ENCODE measurements at places on chromosomes 7 and 10. TPM values are rescaled to one million over a fixed set of nuclear protein-coding genes. Genes with fewer than 3 reads are reported as not detected.

DNA sequence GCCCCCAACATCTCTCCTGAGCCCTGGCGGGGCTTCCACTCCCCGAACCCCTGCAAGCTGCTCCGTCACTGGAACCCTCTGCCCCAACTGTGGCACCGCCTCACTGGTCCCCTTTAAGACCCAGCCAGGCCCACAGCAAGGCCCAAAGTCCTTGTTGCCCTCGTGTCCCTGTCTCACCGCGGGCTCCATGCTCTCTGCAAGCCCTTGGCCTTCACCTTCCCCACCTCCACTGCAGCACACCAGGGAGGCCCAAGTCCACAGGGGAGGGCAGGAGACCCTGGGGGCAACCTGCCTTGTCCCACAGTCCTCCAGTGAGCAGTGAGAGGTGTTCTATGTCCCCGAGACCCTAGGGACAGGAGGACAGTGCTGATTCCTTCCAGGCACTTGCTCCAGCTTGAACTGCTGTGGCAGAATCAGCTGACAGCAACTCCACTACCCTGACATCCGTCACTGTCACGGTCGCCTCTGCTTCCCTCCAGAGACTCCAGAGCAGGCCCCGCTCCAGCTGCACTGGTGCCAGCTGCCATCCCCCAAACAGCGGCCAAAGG is 105.3 kb downstream of the CYTH3 start:
- no peaks in the 10 kb centered on the region for H3K4me1 ChIP-seq
- no peaks in the 10 kb centered on the region for H3K27me3 ChIP-seq
- DNase-seq, result no peak
- H3K27ac ChIP-seq, result peak overlapping the region; percentile 78
- no peak overlapping the region for H3K4me3 ChIP-seq

The TLX1 gene
- not detected for total RNA-seq

The ANXA8L1 gene
- not detected for total RNA-seq

GRCh38 chr10:106772957-106773356 is 391.5 kb downstream of the SORCS1 start:
- H3K4me1 ChIP-seq, result no peaks in the 10 kb centered on the region
- H3K36me3 ChIP-seq, result peaks cover 15% of the 10 kb centered on the region
- H3K27ac ChIP-seq, result no peak overlapping the region
- H3K27me3 ChIP-seq, result no peaks in the 10 kb centered on the region
- DNase-seq, result no peak
- no peak overlapping the region for H3K4me3 ChIP-seq

The UNC5B gene
- 14.5 TPM for total RNA-seq

DNA sequence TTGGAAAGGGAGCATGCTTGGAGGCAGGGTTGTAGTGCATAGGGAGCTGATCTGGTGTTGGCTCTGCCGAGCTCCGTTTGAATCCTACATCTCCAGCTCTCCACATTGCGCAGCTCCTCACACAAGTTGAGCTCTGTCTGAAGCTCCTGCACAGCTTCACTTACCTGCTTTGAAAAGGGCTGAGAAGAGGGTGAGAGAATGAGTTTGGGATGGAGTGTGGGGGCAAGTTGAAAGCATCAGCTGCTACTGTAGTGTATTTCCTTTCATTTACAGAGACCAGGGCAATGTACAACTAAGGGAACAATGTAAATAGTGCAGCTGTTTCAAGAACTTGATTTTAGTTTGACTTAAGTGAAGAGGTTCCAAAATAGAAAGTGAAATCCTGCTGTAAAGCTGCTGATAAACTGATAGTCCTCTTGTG is 88.5 kb downstream of the VTI1A start:
- no peaks in the 10 kb centered on the region for H3K4me1 ChIP-seq
- no peak overlapping the region for H3K27ac ChIP-seq
- DNase-seq, result no peak
- H3K36me3 ChIP-seq, result peaks cover 22% of the 10 kb centered on the region
- no peak overlapping the region for H3K4me3 ChIP-seq

GRCh38 chr7:135430626-135431025 is 79.3 kb downstream of the CNOT4 start:
- no peaks in the 10 kb centered on the region for H3K27me3 ChIP-seq
- no peak overlapping the region for H3K4me3 ChIP-seq
- H3K27ac ChIP-seq, result no peak overlapping the region
- no peaks in the 10 kb centered on the region for H3K4me1 ChIP-seq

- H3K27ac ChIP-seq, result no peak overlapping the region
- H3K36me3 ChIP-seq, result peaks cover 12% of the 10 kb centered on the region
- no peak for DNase-seq
- peaks cover 26% of the 10 kb centered on the region for H3K4me1 ChIP-seq
- H3K4me3 ChIP-seq, result no peak overlapping the region
- no peaks in the 10 kb centered on the region for H3K27me3 ChIP-seq
Measured at GRCh38 chr7:2570021-2570420, 11.2 kb downstream of the IQCE start.

DNA sequence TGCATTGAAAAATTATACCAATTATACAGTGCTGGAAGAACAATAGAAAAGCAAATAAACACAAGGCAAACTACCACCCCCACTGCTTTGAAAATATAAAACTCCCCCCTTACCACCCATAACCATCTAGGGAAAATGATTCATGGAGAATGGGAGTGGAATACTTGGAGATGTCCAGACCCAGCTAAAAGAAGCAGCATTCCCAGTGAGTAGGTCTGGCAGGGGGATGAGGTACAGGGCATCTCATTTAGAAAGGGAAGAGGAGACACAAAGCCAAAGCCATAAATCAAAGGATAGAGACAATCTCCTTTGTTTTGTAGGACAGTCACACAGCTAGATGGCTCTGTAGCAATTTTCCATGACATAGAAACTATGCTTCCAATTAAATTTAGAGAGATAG is 36.0 kb upstream of the DGKI start:
- DNase-seq, result no peak
- H3K4me1 ChIP-seq, result peaks cover 7% of the 10 kb centered on the region
- peaks cover 86% of the 10 kb centered on the region for H3K36me3 ChIP-seq
- H3K27ac ChIP-seq, result no peak overlapping the region

DNA sequence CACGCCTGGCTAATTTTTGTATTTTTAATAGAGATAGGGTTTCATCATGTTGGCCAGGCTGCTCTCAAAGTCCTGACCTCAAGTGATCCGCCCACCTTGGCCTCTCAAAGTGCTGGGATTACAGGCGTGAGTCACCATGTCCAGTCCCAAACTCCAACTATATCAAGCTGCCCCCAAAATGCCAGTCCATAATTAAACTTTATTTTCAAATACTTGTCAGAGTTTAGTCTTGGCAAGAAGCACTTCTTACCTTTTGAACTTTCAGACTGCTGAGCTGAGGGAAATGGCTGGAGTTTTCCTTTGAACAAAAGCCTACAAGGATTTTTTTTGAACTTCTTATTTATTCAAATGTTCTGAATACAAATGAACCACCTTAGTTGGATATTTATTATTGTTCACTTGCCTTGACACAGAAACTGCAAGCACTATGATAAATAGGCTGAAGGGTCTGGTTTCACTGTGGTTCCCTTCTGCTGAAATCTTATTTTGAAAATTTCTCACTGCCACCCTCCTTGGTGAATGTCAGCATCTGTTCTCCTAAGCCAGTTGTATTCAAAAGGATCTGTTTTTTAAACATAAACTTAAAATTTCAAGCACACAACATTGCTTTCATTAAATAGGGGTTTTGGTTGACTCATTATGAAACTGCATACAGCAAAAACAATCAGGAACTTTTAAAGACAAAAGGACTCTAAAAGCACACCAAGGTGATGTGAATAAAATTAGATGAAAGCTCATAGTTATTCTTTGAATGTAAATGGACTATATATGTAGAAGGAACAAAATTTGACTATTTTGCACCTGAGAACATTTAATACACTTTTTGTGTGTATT is 101.7 kb upstream of the SLC26A5 start:
- no peaks in the 10 kb centered on the region for H3K27me3 ChIP-seq
- no peaks in the 10 kb centered on the region for H3K36me3 ChIP-seq
- no peak overlapping the region for H3K27ac ChIP-seq
- DNase-seq, result no peak
- H3K4me1 ChIP-seq, result no peaks in the 10 kb centered on the region

GRCh38 chr7:85630904-85631600 is 444.2 kb upstream of the SEMA3D start:
- no peak overlapping the region for H3K27ac ChIP-seq
- H3K27me3 ChIP-seq, result no peaks in the 10 kb centered on the region
- H3K4me1 ChIP-seq, result no peaks in the 10 kb centered on the region
- H3K4me3 ChIP-seq, result no peak overlapping the region

The LRRN3 gene
- not detected for total RNA-seq

The SMO gene
- total RNA-seq, result 75.5 TPM

DNA sequence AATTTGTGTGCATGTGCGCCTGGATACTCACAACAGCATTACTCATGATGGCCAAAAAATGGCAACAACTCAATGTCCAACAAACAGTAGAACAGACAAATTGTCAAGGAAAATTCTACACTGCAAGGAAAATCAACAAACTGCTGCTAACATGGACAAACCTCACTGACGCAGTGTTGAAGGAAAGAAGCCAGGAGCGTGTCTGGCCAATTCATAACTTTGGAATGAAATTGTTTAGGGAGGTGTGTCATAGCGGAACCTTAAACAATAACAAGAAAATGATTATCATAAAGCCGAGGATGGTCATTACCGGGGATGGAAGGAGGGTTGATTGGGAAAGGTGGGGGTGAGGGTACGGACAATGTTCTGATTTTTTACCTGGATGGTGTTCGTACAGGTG is 29.1 kb downstream of the ALOX5 start:
- H3K4me1 ChIP-seq, result no peaks in the 10 kb centered on the region
- no peak overlapping the region for H3K4me3 ChIP-seq
- no peak overlapping the region for H3K27ac ChIP-seq

- DNase-seq, result peak; percentile 82
- no peaks in the 10 kb centered on the region for H3K36me3 ChIP-seq
- H3K4me3 ChIP-seq, result no peak overlapping the region
- H3K4me1 ChIP-seq, result peaks cover 3% of the 10 kb centered on the region
- H3K27me3 ChIP-seq, result no peaks in the 10 kb centered on the region
- no peak overlapping the region for H3K27ac ChIP-seq
Measured at GRCh38 chr10:122154545-122155366, 116.3 kb upstream of the BTBD16 start.

DNA sequence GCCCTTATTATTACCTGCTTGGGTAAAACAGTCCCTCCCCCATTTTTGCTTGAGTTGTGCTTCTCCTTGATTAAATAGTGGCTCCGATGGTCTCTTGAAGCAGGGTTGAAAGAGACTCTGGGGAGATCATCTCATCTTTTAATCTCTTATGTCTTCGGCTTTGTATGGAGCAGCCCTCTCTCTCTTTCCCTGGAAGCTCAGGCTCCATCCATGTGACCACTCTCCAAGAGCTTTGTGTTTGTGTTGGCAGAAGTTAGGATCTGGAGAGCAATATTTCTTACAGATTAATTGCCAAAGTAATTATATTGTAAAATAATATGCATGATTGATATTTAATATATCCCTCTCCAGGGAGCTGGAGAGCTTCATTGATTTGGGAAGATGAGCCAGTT is 76.9 kb downstream of the LRRC4 start:
- H3K27ac ChIP-seq, result no peak overlapping the region
- H3K36me3 ChIP-seq, result peaks cover 41% of the 10 kb centered on the region
- no peak for DNase-seq

The ZNF438 gene
- 2.6 TPM for total RNA-seq

GRCh38 chr7:80771523-80771922 is 133.1 kb downstream of the CD36 start:
- peaks cover 9% of the 10 kb centered on the region for H3K4me1 ChIP-seq
- H3K27me3 ChIP-seq, result no peaks in the 10 kb centered on the region
- H3K4me3 ChIP-seq, result no peak overlapping the region
- H3K36me3 ChIP-seq, result no peaks in the 10 kb centered on the region
- no peak for DNase-seq

DNA sequence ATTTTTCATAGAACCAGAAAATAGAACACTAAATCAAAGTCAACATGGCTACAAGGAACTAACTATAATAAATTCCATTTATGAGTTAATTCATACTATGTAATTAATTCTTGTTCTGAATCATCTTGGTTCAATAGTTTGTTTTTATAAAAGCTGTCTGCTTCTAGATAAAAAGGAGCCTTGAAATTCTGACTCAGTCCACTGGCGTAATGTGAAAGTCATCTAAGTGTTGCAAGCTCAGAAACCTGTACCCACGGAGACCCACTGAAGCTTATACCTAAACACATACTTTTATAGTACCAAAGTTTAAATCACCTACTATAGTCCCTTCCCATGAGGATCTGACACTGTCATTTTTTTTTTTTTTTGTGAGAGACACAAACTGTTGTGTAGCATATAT is 489.4 kb downstream of the SEMA3D start:
- no peaks in the 10 kb centered on the region for H3K36me3 ChIP-seq
- H3K4me1 ChIP-seq, result no peaks in the 10 kb centered on the region
- DNase-seq, result no peak
- no peak overlapping the region for H3K4me3 ChIP-seq
- no peaks in the 10 kb centered on the region for H3K27me3 ChIP-seq

The CALHM3 gene
- not detected for total RNA-seq

GRCh38 chr10:70575874-70576802 is 26.4 kb downstream of the PRF1 start:
- no peak for DNase-seq
- H3K27ac ChIP-seq, result no peak overlapping the region
- H3K4me1 ChIP-seq, result no peaks in the 10 kb centered on the region
- no peak overlapping the region for H3K4me3 ChIP-seq
- H3K27me3 ChIP-seq, result no peaks in the 10 kb centered on the region
- no peaks in the 10 kb centered on the region for H3K36me3 ChIP-seq

The SFRP4 gene
- not detected for total RNA-seq

GRCh38 chr7:71210220-71210619 is 78.3 kb downstream of the GALNT17 start:
- H3K27ac ChIP-seq, result no peak overlapping the region
- DNase-seq, result no peak
- H3K36me3 ChIP-seq, result no peaks in the 10 kb centered on the region
- H3K4me1 ChIP-seq, result no peaks in the 10 kb centered on the region
- no peaks in the 10 kb centered on the region for H3K27me3 ChIP-seq

- H3K27me3 ChIP-seq, result no peaks in the 10 kb centered on the region
- no peak overlapping the region for H3K27ac ChIP-seq
- no peaks in the 10 kb centered on the region for H3K36me3 ChIP-seq
- H3K4me1 ChIP-seq, result no peaks in the 10 kb centered on the region
Measured at GRCh38 chr7:157111311-157111710, 27.4 kb upstream of the UBE3C start.

- no peaks in the 10 kb centered on the region for H3K27me3 ChIP-seq
- H3K27ac ChIP-seq, result no peak overlapping the region
- no peak overlapping the region for H3K4me3 ChIP-seq
- no peaks in the 10 kb centered on the region for H3K36me3 ChIP-seq
Measured at GRCh38 chr7:116591202-116592040, 66.6 kb downstream of the CAV1 start.
